ENCODE measurements at places on chromosomes 11 and 22.

- no peak for DNase-seq
- H3K27ac ChIP-seq = peak overlapping the region; percentile 99
- peaks cover 36% of the 10 kb centered on the region for H3K4me1 ChIP-seq
- H3K4me3 ChIP-seq = no peak overlapping the region
These were observed 1.5 kb upstream of the ALDH3B1 start for GRCh38 chr11:68008381-68009337.

DNA sequence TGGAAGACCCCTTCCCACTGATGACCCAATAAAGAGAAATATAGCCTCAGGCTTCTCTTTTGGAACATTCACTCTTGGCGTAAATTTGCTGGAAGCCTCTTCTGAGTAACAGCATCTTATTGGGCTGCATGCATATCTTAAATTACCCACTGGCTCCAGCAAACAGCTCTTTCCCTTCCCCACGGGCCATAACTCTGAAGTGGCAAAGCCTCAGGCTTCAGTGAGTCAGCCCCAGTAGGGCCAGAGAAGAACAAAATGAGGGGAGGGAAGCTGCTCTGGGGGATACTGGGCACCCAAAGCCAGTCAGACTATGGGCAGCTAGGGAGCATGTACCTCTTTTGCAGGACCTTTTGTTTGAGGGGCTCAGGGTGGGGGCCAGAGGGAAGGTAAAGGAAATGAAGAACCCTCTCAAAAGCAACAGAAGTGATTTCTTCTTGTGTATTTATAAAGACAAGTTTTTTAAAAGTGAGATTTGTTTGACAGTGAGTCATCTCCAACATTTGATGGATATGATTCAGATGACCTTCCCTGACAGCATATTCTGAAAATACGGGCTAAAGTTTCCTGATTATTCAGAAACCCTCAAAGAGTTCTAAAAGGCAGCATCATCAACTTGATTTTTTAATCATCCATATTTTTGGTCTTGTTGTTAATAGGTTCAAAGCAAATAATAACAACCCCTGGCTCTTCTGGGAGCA, 203.4 kb downstream of the KIF18A start:
- no peaks in the 10 kb centered on the region for H3K36me3 ChIP-seq

- H3K27me3 ChIP-seq = peaks cover 6% of the 10 kb centered on the region
- H3K36me3 ChIP-seq = no peaks in the 10 kb centered on the region
- DNase-seq = no peak
- H3K4me3 ChIP-seq = no peak overlapping the region
- no peak overlapping the region for H3K27ac ChIP-seq
These were observed 20.1 kb downstream of the TMPRSS13 start for GRCh38 chr11:117908959-117909610.

DNA sequence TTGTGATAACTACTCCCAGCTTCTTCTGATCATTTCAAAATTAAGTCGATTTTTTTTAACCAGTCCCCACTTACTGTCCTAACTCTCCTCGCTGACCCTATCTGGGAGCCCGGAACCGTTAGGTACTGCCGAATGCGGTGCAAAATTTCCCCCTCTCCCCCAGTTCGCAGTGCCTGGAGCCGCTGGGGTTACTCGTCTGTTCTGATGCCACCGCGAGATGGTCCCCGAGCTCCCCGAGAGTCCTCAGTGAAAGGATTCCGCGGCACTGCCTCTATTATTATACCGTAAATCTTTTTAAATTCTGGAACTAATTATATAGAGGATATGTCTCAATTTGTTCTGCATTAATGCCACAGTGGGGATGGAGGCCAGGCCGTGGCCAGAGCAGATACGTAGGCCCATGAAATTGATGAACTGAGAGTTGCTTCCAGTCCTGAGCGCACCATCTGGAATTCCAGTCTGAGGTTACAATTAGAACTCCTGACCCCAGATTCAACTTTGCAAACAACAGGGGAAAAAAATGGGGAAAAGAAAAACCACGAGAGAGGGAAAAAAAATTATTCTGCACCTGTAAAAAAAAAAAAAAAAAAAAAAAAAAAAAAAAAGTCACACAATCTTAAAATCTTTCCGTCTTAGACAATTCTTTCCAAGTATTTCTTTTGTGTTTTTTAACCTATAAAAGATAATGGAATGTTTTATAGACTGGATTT, 4.3 kb upstream of the WT1 start:
- H3K36me3 ChIP-seq = no peaks in the 10 kb centered on the region
- no peaks in the 10 kb centered on the region for H3K4me1 ChIP-seq
- H3K27me3 ChIP-seq = peaks cover 93% of the 10 kb centered on the region
- DNase-seq = no peak
- no peak overlapping the region for H3K27ac ChIP-seq

DNA sequence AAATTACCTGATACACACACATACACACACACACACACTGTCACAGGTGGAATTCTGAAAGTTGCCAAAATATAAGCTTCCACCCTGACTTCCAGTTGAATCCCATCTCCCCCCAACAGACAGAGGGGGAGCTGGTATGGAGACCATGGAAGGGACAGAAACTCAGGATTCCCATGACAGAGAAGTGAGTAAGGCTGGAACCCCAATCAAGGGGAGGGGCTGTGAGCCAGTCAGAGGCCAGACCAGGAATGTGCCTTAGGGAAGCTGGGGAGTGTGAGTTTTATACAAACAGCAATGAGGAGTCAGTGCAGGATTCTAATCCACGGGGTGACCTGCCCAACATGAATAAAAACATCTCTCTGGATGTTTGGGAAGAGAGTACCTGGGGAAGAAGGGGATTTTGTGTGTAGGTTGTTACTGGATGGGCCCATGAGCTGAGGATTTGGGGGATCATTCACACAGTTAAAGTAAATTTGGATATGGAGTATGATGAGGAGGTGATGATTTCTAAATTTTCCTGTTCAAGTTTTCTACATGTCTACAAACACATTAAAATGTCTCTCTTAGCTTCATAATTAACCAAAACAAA, 38.7 kb upstream of the TOP3B start:
- H3K4me3 ChIP-seq = no peak overlapping the region
- peak; percentile 5 for DNase-seq
- H3K36me3 ChIP-seq = no peaks in the 10 kb centered on the region
- H3K27ac ChIP-seq = no peak overlapping the region
- H3K27me3 ChIP-seq = no peaks in the 10 kb centered on the region

GRCh38 chr11:23423104-23423503, 562.8 kb upstream of the CCDC179 start:
- H3K4me3 ChIP-seq = no peak overlapping the region
- H3K36me3 ChIP-seq = no peaks in the 10 kb centered on the region
- H3K4me1 ChIP-seq = no peaks in the 10 kb centered on the region
- 0 out of 2 replicates have a peak, but pooled peaks cover 4% of the 10 kb centered on the region for H3K27me3 ChIP-seq
- no peak overlapping the region for H3K27ac ChIP-seq
- DNase-seq = no peak

GRCh38 chr11:8604078-8604723, 10.2 kb upstream of the STK33 start:
- peaks cover 11% of the 10 kb centered on the region for H3K4me1 ChIP-seq
- no peaks in the 10 kb centered on the region for H3K27me3 ChIP-seq
- peak overlapping the region; percentile 79 for H3K27ac ChIP-seq

DNA sequence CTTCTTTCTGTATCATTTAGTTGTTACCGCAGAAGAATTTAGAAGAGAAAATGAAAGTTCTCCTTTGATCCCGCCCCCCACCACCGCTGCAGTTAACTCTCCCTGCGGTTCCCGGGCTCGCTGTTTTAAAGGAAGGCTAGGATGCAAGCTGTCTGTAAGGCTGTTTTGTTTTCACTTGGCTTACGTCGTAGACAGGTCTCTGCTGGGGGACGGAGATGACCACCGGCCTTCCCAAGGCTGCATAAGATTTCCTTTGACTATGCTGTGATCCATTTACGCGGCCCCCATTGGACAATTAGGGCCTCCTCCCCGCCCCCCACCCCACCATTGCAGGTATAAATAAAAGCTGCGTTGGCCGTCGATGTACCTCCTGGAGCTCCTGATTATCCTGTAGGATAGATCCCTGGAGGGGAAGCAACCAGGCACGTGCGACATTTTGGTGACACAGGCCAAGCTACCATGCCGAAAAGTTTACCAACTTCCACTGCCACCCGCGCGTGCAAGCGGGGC, 1.4 kb upstream of the CPT1A start:
- peak; percentile 62 for DNase-seq
- no peaks in the 10 kb centered on the region for H3K36me3 ChIP-seq
- H3K27ac ChIP-seq = no peak overlapping the region
- H3K4me1 ChIP-seq = peaks cover 18% of the 10 kb centered on the region

GRCh38 chr11:129866311-129866710, 29.1 kb downstream of the NFRKB start:
- H3K27ac ChIP-seq = no peak overlapping the region
- no peak overlapping the region for H3K4me3 ChIP-seq
- DNase-seq = no peak
- peaks cover 9% of the 10 kb centered on the region for H3K4me1 ChIP-seq
- peaks cover 38% of the 10 kb centered on the region for H3K36me3 ChIP-seq
- no peaks in the 10 kb centered on the region for H3K27me3 ChIP-seq

- H3K4me3 ChIP-seq = no peak overlapping the region
- DNase-seq = no peak
- no peaks in the 10 kb centered on the region for H3K36me3 ChIP-seq
- H3K4me1 ChIP-seq = no peaks in the 10 kb centered on the region
These were observed 986.5 kb upstream of the CHORDC1 start for GRCh38 chr11:91209306-91209705.

DNA sequence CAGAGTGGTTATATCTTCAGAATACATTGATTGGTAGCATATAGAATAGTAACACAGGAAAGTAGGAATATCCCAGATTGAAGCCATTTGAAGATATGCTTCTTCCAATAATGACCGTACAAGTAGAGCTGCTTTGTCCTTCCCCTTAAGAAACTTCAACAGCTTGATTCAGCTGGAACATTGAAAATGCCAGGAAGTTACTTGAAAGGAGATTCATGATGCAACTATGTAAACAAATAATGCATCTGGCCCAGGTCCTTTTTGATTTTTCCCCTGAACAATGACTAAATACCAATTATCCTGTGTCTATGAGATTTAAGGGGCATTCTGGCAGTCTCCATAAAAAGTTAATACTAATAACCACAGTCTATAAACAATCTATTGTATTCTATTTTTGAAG, 3.0 kb downstream of the DKK3 start:
- H3K4me3 ChIP-seq = peak overlapping the region; percentile 2
- peak; percentile 87 for DNase-seq
- peak overlapping the region; percentile 47 for H3K27ac ChIP-seq
- peaks cover 23% of the 10 kb centered on the region for H3K4me1 ChIP-seq
- no peaks in the 10 kb centered on the region for H3K27me3 ChIP-seq

DNA sequence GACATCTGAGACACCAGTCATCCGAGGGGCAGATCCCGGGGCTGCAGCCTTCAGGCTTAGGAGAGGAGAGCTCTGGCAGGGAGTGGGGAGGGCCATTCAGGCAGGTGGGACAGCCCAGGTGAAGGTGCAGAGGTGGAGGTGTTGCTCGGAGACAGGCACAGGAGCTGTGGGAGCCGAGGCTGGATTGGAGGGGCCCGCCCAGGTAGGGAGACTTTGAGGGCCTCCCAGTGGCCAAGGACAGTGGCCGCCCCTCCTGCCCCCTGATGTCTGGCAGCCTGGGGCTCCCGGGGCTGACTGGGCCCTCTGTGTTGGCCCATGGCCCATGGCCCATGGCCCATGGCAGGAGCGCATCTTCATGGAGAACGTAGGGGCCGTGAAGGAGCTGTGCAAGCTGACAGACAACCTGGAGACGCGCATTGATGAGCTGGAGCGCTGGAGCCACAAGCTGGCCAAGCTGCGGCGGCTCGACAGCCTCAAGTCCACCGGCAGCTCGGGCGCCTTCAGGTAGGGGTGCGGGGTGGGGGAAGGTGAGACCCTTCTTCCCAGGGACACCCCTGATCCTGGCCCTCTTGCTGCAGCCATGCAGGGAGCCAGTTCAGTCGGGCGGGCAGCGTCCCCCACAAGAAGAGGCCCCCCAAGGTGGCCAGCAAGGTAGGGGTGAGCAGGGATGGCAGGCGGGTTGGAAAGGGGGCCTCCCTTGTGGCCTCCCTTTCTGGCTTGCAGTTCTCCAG, 13.3 kb downstream of the TMEM258 start:
- H3K4me3 ChIP-seq = no peak overlapping the region
- H3K27me3 ChIP-seq = no peaks in the 10 kb centered on the region
- H3K4me1 ChIP-seq = no peaks in the 10 kb centered on the region

GRCh38 chr22:35905894-35906293, 122.7 kb downstream of the RBFOX2 start:
- H3K4me1 ChIP-seq = peaks cover 34% of the 10 kb centered on the region
- no peaks in the 10 kb centered on the region for H3K27me3 ChIP-seq
- no peak for DNase-seq

DNA sequence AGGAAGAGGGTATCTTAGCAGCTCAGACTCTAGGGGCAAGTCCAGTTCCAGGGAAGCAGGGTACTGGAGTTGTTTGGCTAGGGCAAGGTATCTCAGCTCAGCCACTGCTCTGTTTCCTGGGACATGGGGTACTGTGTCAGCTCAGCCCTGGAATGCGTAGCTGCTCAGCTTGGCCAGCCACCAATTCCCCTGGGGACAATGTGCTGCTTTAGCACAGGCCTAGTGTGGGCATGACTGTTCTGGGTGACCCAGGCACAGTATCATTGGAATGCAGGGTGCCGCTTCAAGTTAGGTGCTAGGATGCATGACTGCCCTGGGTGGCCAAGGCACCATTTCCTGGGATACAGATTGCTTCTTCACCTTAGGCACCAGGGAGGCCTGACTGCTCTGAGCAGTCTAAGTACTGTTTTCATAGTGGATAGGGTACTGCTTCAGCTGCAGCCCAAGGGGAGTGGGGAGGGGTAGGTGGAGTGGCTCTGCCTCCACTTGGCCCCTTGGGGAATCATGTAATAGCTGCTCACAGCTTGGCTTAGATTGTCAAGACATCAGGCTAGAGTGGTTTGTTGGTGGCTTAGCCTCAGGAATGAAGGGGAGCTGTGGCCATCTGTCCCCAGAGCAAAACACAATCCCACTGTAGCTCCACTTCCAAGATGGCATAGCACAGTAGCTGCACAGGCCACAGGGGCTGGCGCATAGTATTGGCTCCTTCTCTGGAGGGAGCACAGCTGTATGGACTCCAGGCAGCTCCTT, 36.0 kb downstream of the MADD start:
- H3K27ac ChIP-seq = no peak overlapping the region
- peaks cover 60% of the 10 kb centered on the region for H3K36me3 ChIP-seq
- no peak for DNase-seq
- no peaks in the 10 kb centered on the region for H3K27me3 ChIP-seq
- H3K4me3 ChIP-seq = no peak overlapping the region
- no peaks in the 10 kb centered on the region for H3K4me1 ChIP-seq

- DNase-seq = no peak
- no peak overlapping the region for H3K27ac ChIP-seq
- H3K4me3 ChIP-seq = no peak overlapping the region
- H3K4me1 ChIP-seq = no peaks in the 10 kb centered on the region
- no peaks in the 10 kb centered on the region for H3K36me3 ChIP-seq
- 0 out of 2 replicates have a peak, but pooled peaks cover 6% of the 10 kb centered on the region for H3K27me3 ChIP-seq
These were observed 10.4 kb upstream of the PPARA start for GRCh38 chr22:46139895-46140350.
